Activated CD4-positive, alpha-beta memory T cell treated with anti-CD3 and anti-CD28 coated beads, Interleukin-2, amount 10 ng/mL, durations not matched to agents 7 days and 5 days (primary cell): ENCODE measurements at places on chromosomes 11 and 22. TPM values are rescaled to one million over a fixed set of nuclear protein-coding genes. Genes with fewer than 3 reads are reported as not detected.

TP53AIP1 gene
- total RNA-seq: not detected

PLAAT3 gene
- 14.9 TPM for total RNA-seq

OR52E8 gene
- not detected for total RNA-seq

CASP1 gene
- total RNA-seq: 132 TPM

FOLR1 gene
- total RNA-seq: not detected
